Dermis microvascular lymphatic vessel endothelial cell (primary cell): ENCODE measurements at places on chromosomes 3 and 15. TPM values are rescaled to one million over a fixed set of nuclear protein-coding genes. Genes with fewer than 3 reads are reported as not detected.
A peak's percentile ranks its signal among the peaks of the same experiment; 100 is the strongest.

The TM4SF18 gene
- 318 and 366 TPM in 2 replicates for total RNA-seq

The CFAP100 gene
- not detected in 2 replicates for total RNA-seq

The LINGO1 gene
- total RNA-seq: 0.13 TPM in 2 replicates

The ATP8B4 gene
- total RNA-seq: 0.39 and 2.0 TPM in 2 replicates

The RTP3 gene
- total RNA-seq: not detected in 2 replicates

The VWA5B2 gene
- not detected in 2 replicates for total RNA-seq

The SYNPR gene
- total RNA-seq: not detected in 2 replicates

The IL5RA gene
- total RNA-seq: not detected in 2 replicates

The PRSS50 gene
- total RNA-seq: not detected in 2 replicates

The ROPN1 gene
- total RNA-seq: not detected in 2 replicates

The KBTBD13 gene
- not detected in 2 replicates for total RNA-seq

DNA sequence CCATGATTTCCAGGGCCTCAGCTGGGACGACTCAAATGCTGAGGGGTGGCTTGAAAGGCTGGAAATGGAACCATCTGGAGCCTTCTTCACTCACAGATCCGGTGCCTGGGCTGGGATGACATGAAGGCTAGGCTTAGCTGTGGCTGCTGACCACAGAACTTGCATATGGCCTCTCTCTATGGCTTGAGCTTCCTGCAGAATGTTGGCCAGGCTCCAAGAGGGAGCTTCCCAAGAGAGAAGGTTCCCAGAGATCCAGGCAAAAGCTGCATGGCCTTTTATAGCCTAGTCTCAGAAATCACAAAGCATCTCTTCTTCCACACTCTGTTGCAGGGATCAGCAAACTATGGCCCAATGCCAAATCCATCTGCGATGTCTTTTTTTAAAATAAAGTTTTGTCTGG is 44.8 kb downstream of the GATM start:
- DNase-seq: no peak

DNA sequence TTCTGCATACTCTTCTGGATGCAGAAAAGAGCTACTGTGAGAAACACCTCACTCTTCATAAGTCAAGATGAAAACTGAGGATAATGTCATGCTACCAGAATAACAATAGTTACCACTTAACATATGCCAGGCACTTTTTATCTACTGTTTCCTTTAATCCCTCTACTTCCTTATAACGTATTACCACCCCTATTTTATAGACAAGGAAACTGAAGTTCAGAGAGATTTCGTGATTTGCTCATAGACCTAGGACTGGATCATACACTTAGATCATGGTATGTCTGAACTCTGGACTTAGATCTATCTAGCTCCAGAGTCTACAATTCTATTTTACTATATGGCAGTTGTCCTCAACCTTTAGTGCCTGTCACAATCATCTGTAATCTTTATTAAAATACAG is 155.7 kb upstream of the TSPAN3 start:
- no peak for DNase-seq

DNA sequence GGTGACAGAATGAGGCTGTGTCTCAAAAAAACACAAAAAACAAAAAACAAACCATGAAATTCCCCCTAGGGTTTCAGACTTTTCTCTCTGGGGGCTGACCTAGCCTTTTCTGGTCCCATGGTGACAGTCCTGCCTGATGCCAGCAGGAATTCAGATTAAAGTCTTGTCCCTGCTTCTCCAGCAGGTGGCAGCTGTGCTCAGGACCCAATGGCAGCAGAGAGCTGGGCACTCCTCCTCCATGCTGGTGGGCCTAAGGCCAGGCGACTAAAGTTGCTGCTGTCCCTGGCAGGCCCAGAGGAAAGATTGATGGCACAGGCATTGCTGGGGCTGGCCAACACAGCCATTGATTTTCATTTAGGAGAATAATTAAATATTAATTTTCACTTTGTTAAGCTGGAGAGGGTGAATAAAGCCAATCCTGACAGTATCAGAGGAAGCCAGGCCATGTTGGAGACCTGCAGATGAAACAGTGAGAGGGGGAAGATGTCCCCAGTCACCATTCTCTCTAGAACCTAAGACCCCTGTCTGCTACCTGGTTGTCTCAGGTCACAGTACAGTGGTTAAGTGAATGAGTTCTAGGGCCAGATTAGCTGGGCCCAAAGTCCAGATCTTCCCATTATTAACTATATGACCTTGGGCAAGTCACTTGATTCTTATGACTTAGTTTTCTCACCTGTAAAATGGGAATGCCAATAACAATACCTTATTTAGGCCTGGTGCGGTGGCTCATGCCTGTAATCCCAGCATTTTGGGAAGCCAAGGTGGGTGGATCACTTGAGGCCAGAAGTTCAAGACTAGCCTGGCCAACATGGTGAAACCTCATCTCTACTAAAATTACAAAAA is 7.1 kb downstream of the CELF6 start:
- DNase-seq: peak; percentile 75

- DNase-seq: no peak
Observed at GRCh38 chr3:66427951-66428474, 72.8 kb downstream of the LRIG1 start.

DNA sequence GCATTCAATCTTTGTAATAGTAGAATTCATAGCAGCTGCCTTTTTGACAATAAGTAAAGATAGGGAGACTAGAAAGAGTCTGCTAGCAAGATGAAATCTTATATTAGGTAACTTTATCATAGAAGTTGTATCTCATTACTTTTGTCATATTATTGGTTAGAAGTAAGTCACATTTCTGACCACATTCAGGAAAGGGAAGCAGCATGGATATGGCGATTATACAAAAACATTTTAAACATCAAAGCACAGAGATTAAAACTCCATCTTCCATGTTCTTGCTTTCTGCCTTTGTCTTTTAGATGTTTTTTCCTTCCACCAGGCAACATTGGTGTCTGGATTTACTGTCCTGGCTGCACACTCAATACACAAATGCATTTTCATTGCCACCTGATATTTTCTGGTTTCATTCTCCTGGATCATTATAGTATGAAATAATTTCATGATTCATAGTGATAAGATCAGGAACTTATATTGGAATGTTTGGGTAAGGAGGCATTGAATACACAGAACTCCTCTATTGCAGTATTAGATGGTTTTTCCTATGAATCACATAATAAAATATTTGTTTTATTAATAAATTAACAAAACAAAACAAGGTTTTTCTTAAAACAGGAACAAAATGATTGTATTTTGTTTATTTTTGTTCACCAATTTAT is 1460.3 kb upstream of the CADM2 start:
- DNase-seq: no peak

DNA sequence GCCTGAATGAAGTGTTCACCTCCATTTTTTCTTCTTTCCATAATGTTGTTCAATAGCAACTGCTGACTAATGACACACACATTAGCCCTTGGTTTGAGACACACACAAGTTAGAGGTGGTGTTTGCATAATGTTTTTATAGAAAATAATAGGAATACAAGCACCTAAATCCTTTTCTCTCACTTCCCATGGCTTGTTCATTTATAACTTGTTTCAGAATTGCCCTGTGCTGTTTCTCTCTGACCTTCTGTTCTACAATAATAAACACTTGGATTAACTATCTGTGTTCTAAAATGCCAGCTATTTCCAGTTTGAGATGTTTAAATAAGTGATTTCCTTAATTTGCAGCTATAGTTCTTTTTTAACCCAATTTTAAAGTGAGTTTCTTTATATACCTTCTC is 525.1 kb upstream of the ROBO2 start:
- no peak for DNase-seq

GRCh38 chr3:111819927-111820326 is 39.1 kb upstream of the PHLDB2 start:
- no peak for DNase-seq

- peak; percentile 5 for DNase-seq
Observed at GRCh38 chr3:175386630-175387029, 527.5 kb downstream of the NAALADL2 start.

- no peak for DNase-seq
Observed at GRCh38 chr3:39188271-39189149, 3.9 kb downstream of the XIRP1 start.

GRCh38 chr3:181105646-181106045 is 116.1 kb upstream of the DNAJC19 start:
- no peak for DNase-seq

- DNase-seq: no peak
Observed at GRCh38 chr3:11558411-11558903, 85.3 kb downstream of the VGLL4 start.

GRCh38 chr3:101063401-101063800 is 70.2 kb upstream of the ABI3BP start:
- no peak for DNase-seq

DNA sequence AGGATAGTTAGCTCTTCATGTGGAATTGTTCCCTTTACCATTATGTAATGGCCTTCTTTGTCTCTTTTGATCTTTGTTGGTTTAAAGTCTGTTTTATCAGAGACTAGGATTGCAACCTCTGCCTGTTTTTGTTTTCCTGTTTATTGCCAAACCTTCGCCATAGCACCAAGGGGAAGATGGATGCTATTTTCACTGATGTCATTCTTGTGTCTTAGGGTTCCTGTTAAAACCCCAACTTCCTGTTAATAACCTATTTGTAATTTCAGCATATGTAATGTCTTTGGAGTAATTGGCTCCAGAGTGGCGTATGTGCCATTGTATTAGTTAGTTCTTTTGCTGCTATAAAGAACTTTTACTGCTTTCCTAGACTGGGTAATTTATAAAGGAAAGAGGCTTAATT is 10.8 kb downstream of the SAMMSON start:
- no peak for DNase-seq

- DNase-seq: no peak
Observed at GRCh38 chr3:59425942-59426341, 376.1 kb upstream of the CFAP20DC start.

- no peak for DNase-seq
Observed at GRCh38 chr15:49927189-49927861, 191.7 kb downstream of the ATP8B4 start.

GRCh38 chr15:33204087-33204486 is 9.6 kb upstream of the FMN1 start:
- DNase-seq: no peak

GRCh38 chr15:59924812-59925522 is 79.1 kb upstream of the FOXB1 start:
- no peak for DNase-seq
